ENCODE measurements at places on chromosomes 12 and 14.

- peak; percentile 28 for DNase-seq
These were observed 27.2 kb downstream of the HIGD1C start for GRCh38 chr12:50979369-50980052.

DNA sequence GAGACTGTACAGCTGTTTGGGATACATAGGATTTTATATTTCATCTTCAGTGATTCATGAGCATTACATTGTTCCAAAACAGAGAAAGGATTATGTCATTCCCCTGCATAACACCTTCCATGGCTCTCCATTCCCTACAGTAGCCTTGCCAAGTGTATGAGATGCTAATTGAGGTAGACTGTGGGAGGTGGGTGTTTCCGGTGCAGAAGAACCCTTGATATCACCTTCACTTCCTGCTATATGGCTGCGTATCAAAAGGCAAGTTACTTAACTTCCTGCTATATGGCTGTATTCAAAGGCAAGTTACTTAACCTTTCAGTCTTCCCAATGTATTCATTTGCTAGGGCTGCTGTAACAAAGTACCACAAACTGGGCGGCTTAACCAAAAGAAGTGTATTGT lies 11.2 kb downstream of the FAR2 start:
- DNase-seq: no peak

- DNase-seq: no peak
These were observed 102.8 kb upstream of the EGLN3 start for GRCh38 chr14:34053666-34054065.

GRCh38 chr14:91004987-91005386 lies 55.5 kb downstream of the RPS6KA5 start:
- DNase-seq: no peak

DNA sequence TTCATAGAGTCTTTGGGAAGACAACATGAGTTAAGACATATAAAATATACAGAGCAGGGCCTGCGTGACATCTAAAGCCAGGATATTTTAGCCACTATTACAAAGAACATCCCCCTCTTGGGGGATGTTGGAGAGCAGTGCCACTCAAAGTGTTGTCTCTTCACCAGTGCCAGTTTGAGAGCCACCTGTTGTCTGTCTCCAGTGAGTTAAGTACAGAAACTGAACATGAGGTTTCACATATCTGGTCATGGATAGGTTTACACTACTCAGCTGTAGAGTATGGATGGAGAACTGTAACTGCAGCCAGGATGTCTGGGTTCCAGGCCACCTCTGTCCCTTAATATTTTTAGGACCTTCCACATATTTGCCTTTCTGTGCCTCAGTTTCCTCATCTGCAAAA lies 39.1 kb downstream of the RNFT2 start:
- no peak for DNase-seq

DNA sequence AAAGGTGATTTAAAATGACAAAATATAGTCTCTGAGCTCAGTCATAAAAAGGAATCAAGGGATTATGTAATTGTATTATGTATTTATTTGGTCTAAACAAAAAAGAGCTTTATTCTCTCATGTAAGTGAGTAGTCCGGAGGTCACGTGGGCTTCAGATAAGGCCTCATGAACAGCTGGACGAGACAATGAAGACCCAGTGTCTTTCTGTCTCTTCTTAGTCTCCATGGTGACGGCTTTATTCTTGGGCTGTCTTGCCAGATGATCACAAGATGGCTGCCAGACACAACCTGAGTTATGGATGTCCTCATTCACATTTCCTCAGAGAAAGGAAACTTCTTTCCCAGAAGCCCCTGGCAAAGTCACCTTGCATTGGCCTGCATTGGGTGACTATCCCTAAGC lies 98.6 kb downstream of the ARF6 start:
- DNase-seq: no peak

GRCh38 chr14:87908550-87908949 lies 84.4 kb downstream of the GALC start:
- DNase-seq: no peak

DNA sequence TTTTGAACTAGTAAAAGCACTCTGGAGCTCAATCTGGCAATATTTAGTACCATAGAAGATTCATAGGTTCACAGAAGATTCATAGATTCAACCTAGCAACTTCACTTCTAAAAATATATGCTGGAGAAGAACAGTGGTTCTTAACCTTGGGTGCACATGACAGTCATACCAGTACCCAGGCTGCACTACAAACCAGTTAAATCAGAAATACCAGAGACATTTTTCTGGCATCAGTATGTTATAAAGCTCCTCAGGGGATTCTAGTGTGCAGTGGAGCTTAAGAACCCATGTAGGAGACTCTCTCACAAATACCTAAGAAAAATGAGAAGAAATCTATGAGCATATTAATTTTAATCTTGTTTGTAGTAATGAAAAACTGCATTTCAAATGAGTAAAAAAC lies 46.6 kb downstream of the CNTN1 start:
- no peak for DNase-seq

- no peak for DNase-seq
These were observed 15.8 kb downstream of the FGFR1OP2 start for GRCh38 chr12:26954027-26954426.

- peak; percentile 83 for DNase-seq
These were observed 1.4 kb upstream of the NPFF start for GRCh38 chr12:53508534-53509170.

DNA sequence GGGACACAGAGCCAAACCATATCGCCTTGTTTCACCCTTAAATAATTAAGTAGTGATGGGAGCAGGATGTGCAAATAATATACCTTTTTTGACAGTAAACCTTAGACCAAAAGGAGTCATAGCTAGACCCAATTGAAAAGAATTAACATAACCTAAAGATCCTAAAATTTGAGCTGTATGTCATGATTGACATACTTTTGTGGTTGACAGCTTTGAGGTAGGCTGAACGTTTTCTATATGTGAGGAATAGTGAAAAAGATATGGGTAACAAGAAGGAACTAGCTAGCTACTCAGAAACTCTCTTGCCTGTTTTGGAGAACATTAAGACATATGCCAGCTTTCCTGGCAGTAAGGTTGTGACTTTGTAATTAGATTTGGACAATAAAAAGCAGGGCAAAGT lies 320.6 kb downstream of the KCNC2 start:
- DNase-seq: no peak

DNA sequence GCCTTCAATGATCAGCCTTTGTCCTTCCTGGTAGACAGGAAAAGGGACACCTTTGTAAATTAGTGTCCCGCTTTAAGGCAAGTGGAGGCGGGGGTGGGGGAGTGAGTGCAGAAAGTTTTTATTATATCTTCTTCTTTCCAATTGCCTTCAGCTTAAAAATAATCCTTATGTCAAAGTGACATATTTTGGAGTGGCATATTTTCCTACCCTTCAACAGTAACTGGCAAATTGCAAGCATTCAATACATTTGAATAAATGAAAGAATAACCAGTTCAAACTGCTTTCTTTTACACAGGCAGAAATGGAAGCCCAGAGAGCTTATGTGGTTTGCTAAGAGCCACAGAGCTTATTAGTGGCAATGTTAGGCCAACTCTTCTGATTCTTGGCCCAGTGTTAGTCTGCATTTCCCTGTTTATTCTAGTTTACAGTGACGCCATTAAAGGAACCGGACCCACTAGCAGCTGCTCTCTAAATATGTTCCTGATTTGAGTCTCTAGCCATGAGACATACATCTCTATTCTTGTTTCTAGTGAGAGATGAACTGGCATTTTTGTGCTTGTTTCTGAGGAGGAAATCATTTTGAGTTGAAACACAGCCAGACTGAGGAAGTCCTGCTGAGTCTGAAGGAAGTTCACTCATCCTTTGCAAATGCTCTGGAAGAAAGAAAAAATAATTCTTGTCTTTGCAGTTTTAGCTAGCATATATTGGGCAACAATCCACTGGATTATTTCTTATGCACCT lies 468.7 kb downstream of the NOVA1 start:
- DNase-seq: no peak

DNA sequence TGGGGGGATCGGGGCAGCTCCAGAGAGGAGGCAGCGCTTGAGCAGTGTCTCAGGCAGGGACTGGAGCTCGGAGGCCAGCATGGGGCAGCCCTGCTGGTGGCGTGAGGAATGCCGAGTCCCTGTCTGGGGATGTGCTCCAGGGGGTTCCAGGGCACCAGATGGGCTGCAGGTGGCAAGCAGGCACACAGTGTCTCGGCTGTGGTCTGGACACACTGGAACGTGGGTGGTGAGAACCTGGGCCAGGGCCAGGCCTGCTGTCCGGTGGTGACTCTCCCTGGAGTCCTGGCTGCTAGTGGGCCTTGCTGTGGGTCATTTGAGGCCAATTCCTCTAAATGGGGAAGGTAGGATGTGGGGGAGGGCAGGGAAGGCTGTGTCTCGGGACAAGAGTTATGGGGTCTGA lies 199.4 kb upstream of the RTL1 start:
- DNase-seq: no peak

DNA sequence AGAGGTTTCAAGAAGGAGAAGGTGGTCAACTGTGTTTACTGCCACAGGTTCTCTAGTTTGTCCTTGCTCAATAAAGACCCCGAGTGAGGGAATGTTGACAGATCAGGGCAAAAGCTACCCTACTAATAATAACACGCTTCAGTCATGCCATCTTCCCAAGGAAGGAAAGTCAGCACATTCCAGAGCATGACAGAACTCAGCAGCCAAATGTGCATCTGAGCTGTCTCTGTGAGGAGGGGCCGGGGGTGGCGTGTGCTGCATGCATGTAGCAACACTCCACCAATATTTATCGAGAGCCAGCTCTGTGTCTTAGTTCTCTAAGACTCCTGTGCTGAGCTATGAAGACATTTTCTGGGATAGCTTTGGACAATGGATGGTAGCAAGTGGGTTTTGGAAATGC lies 260.4 kb downstream of the DPF3 start:
- no peak for DNase-seq

DNA sequence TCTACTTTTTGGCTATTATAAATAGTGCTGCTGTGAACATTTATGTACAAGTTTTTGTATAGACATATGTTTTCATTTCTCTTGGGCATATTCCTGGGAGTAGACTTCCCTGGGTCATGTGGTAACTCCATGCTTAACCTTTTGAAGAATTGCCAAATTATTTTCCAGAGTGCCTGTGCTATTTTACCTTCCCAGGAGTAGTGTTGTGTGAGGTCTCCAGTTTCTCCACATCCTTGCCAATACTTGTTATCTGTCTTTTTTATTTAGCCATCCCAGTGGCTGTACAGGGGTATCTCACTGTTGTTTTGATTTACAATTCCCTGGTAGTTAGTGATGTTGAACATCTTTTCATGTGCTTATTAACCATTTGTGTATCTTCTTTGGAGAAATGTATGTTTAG lies 18.9 kb downstream of the UBE3B start:
- DNase-seq: no peak

GRCh38 chr14:98953551-98954348 lies 318.2 kb downstream of the BCL11B start:
- DNase-seq: no peak

- DNase-seq: no peak
These were observed 616.4 kb downstream of the MED13L start for GRCh38 chr12:115661112-115661511.

DNA sequence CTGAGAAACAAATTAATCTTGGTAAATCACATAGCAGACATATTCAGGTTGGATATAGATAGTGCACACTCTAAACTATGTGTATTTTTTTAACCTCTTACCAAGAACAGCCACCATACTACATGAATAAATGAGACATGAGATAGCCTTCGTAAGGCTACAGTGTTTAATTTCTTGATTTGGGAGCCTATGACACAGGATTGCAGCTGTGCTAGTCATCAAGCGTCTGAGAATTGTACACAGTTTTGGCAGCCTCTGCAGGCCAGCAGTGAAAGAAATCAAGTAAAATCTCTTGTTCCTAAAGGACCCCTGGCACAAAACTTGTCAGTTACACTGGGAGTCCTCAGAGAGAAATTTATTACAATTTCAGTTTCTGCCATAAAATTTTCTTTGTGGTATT lies 236.1 kb downstream of the C12orf50 start:
- DNase-seq: no peak

DNA sequence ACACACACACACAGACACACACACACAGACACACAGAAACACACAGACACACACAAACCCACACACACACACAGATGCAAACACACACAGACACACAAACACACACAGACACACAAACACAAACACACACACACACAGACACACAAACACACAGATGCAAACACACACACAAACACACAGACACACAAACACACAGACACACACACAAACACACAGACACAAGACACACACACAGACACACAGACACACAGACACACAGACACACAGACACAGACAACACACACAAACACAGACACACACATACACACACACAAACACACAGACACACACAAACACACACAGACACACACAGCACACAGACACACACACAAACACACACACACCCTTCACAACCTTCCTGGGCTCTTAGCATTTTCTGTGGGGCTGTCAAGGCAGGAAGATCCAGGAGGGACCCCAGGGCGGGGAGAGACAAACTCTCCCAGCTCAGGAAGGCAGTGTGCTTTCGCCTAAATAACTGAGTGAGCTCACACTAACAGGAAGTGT lies 24.2 kb upstream of the INF2 start:
- DNase-seq: no peak

DNA sequence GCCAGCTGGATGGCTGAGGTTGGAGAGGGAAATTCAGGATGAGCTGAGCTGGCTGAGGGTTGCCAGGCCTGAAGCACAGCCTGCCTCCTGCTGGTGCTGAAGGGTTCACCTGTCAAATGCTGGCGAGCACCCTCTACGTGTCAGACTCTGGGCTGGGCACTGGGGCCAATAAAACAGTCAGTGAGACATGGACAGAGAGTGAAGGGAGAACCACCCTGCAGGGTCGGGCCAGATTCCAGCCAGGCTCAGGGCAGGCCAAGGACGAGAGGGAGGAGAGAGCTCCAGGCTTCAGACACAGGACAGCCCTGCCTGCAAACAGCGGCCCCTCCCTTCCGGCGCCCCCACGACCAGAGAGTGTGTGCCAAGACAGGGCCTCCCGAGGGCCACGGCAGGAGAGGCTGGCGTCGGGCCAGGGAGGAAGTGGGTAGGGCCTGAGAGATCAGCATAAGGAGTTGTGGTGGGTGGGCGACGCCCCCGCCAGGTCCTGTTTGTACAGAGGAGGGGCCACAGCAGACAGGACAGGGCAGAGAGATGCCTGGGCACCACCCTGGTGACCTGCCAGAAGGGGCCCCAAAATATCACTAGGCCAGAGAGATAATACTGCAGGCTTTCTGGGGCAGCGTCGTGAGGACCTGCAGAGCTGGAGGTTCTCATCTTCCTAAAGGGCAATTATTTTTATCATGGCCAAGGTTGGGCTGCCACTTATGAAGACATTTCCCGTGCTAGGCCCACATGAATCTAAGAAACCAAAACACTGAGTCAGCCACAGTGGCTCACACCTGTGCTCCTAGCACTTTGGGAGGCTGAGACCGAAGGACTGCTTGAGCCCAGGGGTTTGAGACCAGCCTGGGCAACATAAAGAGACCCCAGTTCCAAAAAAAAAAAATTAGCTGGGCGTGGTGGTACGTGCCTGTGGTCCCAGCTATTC lies 73.1 kb upstream of the GPR68 start:
- peak; percentile 82 for DNase-seq
